ENCODE measurements at places on chromosomes 1 and 21. TPM values are rescaled to one million over a fixed set of nuclear protein-coding genes. Genes with fewer than 3 reads are reported as not detected.

The UQCRH gene
- total RNA-seq, result 92.4 TPM

DNA sequence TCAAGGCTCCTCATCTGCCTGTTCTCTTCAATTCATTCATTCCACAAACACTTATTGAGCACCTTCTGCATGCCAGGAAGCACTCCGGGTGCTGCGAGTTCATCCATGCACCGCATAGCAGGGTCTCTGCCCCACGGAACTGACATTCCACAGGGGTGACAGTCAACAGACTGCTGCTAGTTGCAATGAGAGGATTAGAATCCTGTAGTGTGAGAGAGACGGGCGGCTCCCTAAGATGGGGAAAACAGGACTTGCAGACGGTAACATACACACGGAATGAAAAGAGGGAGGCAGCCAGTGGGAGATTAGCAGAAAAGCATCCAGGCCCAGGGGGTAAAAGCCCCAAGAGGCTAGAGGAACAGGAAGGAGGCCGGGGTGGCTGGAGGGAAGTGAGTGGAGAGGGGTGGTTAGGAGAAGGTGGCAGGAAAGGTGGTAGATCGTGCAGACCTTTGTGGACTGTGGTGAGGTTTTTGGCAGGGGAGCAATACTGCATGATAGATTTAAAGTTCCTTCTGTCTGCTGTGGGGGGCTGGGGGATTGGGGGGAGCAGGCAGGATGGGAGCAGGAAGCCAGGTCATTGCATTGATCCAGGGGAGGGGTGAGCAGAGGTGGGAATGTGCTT, 6.6 kb downstream of the TNFRSF8 start:
- no peak for DNase-seq

DNA sequence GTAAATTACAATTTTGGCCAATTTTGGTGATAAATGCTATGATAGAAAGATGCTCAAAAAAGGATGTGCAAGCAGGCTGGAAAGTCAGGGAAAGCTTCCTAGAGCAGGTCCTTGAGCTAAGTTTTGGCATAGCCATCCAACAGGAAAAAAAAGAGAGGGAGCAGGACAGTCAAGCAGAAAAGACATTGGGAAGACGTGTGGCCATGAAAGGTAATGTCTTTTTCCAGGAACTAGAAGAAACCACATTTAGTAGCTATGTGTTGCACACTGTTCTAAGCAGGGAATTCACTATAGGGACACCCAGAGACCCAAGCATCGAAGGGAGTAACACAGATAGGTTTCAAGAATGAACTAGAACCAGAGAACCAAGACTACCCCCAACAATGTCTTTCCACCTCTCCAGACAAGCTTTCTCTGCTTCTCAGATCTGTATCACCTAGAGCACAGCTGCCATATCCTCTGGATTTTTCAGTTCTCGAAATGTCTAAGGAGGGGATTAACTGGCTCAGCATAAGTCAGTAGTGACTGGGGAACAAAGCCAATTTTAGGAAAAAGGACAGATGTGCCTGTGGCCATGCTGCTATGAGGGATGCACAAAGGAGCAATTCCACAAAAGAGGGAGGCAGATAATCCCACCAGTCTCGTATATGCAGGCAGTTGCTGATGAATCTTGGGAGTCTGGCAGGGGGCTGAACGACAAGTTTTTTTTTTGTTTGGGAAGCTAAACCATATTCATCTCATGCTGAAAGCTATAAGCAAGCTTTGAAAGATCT, 97.1 kb upstream of the DAB1 start:
- DNase-seq, result no peak

- no peak for DNase-seq
Measured at GRCh38 chr1:15847893-15848142, 311 bp downstream of the SPEN start.

DNA sequence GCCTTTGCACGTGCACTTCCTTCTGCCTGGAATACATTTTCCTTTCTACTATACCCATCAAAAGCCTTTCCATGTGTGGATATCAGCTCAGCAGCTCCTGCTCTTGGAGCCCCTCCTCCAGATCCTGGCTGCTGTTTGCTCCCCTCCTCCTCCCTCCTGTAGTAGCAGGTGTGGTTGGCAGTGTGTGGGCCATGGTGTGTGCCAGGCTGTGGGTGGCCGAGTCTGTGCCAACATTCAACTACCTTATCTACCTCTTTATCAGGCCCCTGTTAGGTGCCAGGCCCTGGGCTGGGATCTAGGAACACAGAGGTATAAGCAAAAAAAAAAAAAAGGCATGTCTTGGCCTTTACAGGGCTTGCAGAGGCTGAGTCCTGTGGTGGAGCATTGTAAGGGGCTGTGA, 180.6 kb upstream of the JUN start:
- peak; percentile 92 for DNase-seq

The EPS8L3 gene
- total RNA-seq, result 4.2 TPM

DNA sequence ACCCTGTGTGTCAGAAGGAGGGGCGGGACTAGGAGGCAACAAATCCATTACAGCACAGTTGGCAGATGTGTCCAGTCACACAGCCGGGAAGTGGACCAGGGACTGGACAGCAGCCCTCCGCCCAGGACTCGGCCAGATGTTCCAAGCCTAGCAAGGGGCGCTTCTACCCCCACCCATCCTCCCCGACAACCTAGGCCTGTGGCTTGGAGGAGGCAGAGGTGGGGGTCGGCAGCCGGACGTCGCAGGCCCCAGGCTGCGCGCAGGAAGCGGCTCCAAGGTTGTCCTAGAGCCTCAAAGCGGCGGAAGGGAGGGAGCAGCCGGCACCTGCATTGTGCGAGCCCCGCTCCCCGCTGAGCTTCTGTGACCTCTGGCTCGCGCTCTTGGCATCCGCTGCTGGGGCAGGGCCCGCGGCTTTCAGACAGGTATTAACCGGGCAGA, 20.6 kb upstream of the MYCL start:
- no peak for DNase-seq

DNA sequence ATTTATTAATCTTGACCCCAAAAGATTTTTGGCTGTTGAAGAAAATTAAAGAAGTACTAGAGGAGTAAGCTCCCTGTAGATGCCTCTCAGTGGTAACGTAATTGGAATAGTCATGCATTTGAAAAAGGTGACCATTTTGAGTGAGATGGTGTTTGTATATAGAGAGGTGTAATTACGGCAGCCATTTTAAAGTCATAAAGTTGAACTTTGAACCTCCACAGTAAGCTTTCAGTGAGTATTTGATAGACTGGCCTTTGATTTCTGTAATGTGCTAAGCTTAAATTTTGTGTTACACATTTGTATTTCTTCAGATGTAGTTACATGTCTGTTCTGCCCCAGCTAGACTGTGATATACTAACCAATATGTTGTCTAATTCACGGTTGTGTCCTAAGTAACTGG, 21.5 kb upstream of the TMCO2 start:
- no peak for DNase-seq

The SRSF4 gene
- total RNA-seq, result 58.3 TPM

DNA sequence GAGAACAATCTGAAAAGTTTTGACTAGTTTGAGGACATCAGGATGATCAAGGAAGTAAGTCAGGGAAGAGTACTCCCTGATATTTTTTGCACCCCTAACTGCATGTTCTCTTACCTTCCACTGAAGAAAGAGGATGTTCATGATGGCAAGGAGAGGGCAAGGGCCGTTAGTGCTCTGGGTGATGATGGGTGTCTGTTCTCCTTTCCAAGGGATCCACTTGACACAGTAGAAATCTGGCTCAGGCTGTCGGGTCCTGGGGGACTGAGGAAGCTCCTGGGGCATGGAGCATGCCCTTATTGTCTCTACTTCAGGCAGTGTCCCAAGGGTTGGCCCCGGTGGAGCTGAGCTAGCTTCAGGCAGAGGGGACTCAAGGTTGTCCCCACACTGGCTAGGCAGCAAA, 4.7 kb downstream of the MINDY1 start:
- no peak for DNase-seq

The MUL1 gene
- 20.4 TPM for total RNA-seq

The LCE1F gene
- total RNA-seq, result not detected

DNA sequence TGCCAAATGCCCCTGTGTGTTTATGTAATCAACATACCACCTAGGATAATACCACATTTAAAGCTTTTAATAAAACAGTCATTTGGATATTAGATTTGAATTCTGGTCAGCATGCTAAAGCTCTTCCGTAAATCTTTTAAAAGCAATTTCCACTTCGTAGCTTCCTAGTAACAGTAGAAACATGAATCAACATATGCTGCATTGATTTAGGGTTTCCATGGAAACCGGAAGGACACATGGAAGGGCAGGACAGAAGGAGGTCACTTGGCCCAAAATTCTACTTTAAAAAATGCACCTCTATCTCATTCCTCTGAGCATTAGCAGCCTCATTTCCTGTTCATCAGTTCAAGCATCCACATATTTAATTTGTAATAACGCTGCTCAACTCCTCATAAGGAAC, 8.1 kb downstream of the RGS8 start:
- no peak for DNase-seq

DNA sequence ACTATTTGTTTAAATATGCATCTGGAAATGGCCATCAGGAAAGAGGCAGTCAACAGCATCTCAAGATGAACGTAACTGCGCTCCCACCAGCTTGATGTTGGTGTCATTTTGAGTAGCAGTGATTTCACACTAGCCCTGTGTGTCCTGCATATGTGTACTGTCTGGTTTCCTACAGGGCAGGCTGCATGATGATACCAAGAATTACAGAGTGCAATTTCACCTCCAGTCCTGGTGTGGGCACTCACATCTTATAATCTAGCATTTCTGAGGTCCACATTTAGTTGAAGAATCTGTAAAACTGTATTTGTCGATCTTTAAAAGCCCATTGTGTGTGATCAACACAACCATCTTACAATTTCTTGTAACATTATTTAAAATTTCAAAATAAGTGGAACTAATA, 336.4 kb downstream of the PAPPA2 start:
- DNase-seq, result no peak

The TUT4 gene
- 59.3 TPM for total RNA-seq

The FMO4 gene
- 4.4 TPM for total RNA-seq

- DNase-seq, result no peak
Measured at GRCh38 chr1:82466891-82467290, 666.2 kb downstream of the ADGRL2 start.

DNA sequence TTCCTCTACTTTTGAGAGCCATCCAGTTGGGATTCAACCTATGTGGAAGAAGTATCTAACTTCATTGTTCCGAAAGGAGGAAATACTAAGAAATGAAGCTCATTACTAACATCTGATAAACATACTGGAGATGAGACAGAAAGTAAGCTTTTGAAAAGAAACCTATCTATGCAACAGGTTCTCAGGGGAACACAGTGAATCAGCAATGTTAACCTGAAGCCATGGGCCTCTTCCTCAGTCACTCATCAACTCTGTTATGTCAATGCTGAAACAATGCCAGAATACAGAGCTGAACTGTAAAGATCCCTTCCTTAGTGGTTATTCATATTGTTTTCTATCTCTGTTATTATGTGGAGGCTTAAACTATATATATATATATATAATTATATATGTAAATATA, 55.5 kb upstream of the ESRRG start:
- DNase-seq, result no peak

- DNase-seq, result no peak
Measured at GRCh38 chr1:116806245-116806644, 52.0 kb downstream of the CD2 start.

DNA sequence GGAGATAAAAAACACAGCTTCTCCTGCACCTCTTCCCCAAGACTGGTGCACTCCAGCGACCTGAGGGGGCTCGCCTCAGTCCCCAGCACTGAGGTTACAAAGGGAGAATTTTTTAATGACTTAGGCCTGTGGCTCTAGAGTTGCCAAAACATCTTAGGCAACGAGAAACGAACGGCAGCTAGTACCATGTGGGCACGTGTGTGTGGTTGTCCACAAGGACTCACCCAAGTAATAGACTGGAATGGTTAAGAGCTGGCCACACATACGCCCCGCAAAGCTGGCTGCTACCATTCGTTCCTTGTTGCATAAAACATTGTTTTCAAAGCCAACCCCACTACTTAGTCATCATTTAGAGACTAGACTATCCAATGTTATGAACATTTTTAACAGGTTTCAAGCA, 26.9 kb downstream of the RIPK4 start:
- no peak for DNase-seq

The OR2M5 gene
- total RNA-seq, result not detected

DNA sequence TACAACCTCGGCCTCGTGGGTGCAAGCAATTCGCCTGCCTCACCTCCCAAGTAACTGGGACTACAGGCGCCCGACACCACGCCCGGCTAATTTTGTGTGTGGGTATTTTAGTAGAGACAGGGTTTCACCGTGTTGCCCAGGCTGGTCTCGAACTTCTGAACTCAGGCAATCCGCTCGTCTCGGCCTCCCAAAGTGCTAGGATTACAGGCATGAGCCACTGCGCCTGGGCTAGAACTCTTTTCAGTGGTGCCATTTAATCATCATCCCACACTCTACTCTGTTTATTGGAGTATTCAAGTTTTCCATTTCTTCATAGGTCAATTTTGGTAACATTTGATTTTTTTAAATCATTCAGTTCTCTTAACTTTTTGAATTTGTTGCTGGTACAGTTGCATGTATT, 101.3 kb downstream of the DHRS3 start:
- no peak for DNase-seq

GRCh38 chr1:213008564-213008963, 7.1 kb downstream of the ANGEL2 start:
- no peak for DNase-seq

The SPRR5 gene
- not detected for total RNA-seq

- no peak for DNase-seq
Measured at GRCh38 chr1:24856787-24857506, 73.1 kb downstream of the RUNX3 start.

The C2CD2 gene
- total RNA-seq, result 10.4 TPM

- DNase-seq, result no peak
Measured at GRCh38 chr1:192887426-192887825, 78.6 kb downstream of the RGS2 start.
